Testis (tissue), 5 donors: ENCODE measurements at places on chromosomes 5 and 9. TPM values are rescaled to one million over a fixed set of nuclear protein-coding genes. Genes with fewer than 3 reads are reported as not detected.

DNA sequence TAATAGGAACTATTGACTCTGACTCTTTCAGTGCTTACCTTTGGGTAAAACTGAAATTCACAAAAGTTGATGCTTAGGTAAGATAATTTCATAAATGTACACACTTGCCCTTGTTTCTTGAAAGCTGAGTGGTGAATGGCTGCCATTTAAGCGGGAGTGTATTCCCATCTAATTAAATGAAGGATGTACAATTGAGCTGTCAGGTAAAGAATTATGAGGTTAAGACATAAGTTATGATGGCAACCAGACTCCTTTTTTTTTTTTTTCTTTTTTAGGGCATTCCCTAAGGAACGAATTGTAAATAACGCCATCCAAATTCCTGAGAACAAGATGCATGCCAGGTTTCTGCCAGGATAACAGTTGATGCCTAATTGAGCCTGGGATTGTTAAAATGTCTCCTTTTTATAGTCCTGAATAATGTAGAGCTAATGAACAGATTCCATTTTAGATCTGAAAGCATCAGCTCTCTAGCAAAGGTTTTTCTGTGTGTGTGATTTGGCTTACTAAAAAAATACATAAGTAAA lies 199.7 kb downstream of the ISL1 start:
- DNase-seq = no peak

GRCh38 chr9:85897848-85898247 lies 43.1 kb upstream of the NAA35 start:
- no peak for DNase-seq

Gene MEGF10
- total RNA-seq = 4.6 TPM

DNA sequence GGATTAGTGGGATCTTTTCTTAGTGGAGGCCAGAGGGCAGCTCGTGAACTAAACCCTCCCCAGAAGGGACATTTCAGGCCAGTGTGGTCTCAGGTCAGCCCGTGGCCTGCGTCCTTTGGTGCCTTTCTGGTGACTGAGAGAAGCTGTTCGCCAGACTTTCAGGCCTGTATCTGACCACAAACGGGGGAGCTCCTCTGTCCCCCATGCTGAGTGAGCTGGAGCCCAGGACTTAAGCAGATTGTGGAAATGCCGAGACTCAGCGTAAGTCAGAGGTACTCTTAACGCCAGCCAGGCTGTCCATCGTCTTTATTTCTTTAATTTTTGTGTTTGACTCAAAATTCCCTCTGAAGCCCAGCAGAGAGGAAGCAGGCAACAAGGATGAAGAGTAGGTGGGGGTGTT lies 54.8 kb upstream of the NCS1 start:
- DNase-seq = no peak

Gene COL5A1
- 18.5 TPM for total RNA-seq

Gene DMRT3
- 6.3 TPM for total RNA-seq

Gene SPATA31E1
- total RNA-seq = 4.6 TPM

DNA sequence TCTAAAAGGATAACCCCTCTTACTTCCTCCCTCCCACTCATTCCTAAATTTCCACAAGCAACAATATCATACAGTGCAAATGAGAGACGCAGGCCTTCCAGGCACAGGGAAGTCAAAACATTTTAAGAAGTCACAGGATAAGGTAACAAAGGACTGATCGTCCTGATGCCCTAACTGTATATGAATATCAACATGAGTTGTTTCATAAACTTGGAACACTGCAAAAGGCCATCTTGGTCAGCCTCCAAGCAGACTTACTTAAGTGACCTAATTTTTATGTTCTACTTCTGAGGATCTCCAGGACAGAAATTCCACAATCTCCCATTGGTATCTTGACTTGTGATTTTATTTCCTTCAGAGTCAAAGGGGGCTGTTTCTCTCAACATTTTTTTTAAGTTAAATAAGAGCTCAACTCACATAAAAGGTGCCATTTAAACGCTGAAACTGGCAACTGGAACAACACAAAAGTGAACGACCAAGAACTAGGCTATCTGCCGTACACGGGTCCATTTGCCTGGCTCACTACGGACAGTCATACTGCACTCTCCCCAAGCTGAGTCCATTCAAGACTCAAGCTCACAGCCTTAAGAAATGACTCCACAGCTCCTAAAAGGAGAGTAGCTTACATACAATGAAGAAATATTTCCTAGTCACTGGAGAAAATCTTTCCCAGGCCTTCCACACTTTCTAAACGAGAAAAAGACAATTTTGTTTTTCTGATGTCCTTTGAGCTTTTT lies 71.3 kb downstream of the LHFPL2 start:
- peak; percentile 50 for DNase-seq

DNA sequence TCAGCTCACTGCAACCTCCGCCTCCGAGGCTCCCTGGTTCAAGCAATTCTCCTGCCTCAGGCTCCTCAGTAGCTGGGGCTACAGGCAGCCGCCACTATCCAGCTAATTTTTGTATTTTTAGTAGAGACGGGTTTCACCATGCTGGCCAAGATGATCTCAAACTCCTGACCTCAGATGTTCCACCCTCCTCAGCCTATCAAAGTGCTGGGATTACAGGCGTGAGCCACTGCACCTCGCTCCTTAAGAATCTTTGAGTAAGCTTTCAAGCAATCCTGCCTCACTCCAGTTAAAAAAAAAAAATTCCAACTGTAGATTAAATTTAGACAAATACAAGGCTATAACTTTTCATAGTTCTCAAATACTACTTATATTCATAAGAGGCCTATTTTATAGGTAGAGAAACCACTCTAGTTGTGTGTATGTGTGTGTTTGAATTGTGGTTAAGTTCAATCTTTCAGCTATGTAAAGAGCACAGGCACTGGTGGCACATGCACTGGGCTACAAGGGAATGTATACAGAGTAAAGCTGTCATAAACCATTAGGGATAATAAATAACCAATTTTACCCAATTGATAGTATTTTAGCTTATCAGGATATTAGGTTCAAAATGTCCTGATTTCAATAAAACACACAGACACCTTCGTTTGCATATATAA lies 50.6 kb upstream of the RAPGEF6 start:
- DNase-seq = no peak
